ENCODE measurements at places on chromosomes 12 and 14. TPM values are rescaled to one million over a fixed set of nuclear protein-coding genes. Genes with fewer than 3 reads are reported as not detected.

The SMCO2 gene
- 0.17 TPM for total RNA-seq

The ZFHX2 gene
- 0.76 TPM for total RNA-seq

The NRXN3 gene
- 1.1 TPM for total RNA-seq

The NANOG gene
- total RNA-seq = not detected

The GCN1 gene
- total RNA-seq = 55.1 TPM
